B cell (primary cell): ENCODE measurements at places on chromosomes 5 and 9.
A peak's percentile ranks its signal among the peaks of the same experiment; 100 is the strongest.

GRCh38 chr5:5430136-5430535, 7.7 kb downstream of the ICE1 start:
- no peak overlapping the region for H3K4me3 ChIP-seq
- no peaks in the 10 kb centered on the region for H3K27me3 ChIP-seq
- H3K4me1 ChIP-seq = no peaks in the 10 kb centered on the region
- DNase-seq = no peak
- no peak overlapping the region for H3K27ac ChIP-seq

DNA sequence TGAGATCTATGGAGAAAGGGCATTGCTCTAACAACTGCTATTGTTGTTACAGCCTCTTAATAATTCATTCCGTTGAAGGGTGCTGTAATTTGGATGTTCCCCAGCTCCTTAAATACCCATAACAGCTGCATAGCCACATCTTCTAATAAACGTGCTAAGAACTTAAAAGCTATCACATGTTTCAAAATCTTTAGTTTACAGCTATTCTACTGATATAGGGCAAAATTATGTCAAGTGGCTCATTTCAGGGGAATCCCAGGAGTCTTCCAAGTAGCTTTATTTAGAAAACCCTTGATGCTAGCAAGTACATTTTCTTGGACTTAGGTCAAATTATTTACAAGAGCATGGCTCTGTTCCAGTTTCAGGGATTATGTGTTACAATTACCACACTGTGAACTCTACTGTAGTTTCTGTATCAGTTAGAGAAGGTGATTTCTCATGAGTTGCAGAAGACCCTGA, 990.4 kb upstream of the ACO1 start:
- no peaks in the 10 kb centered on the region for H3K27me3 ChIP-seq
- H3K36me3 ChIP-seq = no peaks in the 10 kb centered on the region
- no peak overlapping the region for H3K4me3 ChIP-seq
- H3K4me1 ChIP-seq = no peaks in the 10 kb centered on the region
- H3K27ac ChIP-seq = no peak overlapping the region

GRCh38 chr9:116149844-116150243, 3.7 kb upstream of the PAPPA start:
- H3K36me3 ChIP-seq = no peaks in the 10 kb centered on the region
- H3K4me1 ChIP-seq = no peaks in the 10 kb centered on the region
- H3K4me3 ChIP-seq = no peak overlapping the region
- DNase-seq = no peak
- no peak overlapping the region for H3K27ac ChIP-seq
- peaks cover 2% of the 10 kb centered on the region for H3K27me3 ChIP-seq

- no peak overlapping the region for H3K4me3 ChIP-seq
- no peak overlapping the region for H3K27ac ChIP-seq
- no peaks in the 10 kb centered on the region for H3K36me3 ChIP-seq
- no peak for DNase-seq
- H3K4me1 ChIP-seq = no peaks in the 10 kb centered on the region
- no peaks in the 10 kb centered on the region for H3K27me3 ChIP-seq
Observed at GRCh38 chr5:130189961-130190360, 285.7 kb downstream of the CHSY3 start.

- H3K36me3 ChIP-seq = no peaks in the 10 kb centered on the region
- peaks cover 12% of the 10 kb centered on the region for H3K4me1 ChIP-seq
- H3K4me3 ChIP-seq = no peak overlapping the region
- H3K27ac ChIP-seq = no peak overlapping the region
- no peak for DNase-seq
- no peaks in the 10 kb centered on the region for H3K27me3 ChIP-seq
Observed at GRCh38 chr9:121272401-121272948, 4.5 kb downstream of the GSN start.

DNA sequence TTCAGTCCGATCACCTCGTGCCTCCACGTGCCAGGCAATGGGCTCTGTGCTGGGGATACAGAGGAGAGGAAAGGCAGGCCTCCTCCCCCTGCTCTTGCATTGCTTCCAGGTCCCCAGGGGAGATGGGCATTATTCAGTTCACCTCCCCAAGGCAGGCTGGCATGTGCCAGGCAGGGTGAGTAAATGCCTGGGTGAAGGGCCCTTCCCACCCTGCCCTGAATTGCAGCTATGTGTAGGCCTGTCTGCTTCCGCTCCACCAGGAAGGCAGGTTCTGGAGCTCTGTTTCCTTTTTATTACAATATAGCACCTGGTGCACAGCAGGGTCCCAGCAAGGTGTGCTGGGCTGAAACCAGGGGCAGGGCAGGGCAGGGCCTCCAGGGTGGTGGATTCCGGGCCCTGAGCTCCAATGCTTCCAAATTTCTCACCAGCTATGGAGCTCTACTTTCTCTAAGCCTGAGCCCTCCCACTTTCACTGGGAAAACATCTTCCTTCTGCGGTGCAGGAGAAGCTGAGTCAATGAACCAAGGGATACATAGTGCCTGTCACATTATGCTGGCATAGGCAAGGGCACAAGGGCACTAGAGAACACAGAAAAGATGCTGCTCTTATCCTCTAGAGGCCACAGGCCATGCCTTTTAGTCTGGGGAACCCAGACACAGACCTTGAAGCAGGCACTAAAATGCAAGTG, 42.0 kb downstream of the SHB start:
- H3K36me3 ChIP-seq = no peaks in the 10 kb centered on the region
- H3K4me3 ChIP-seq = no peak overlapping the region
- peaks cover 5% of the 10 kb centered on the region for H3K4me1 ChIP-seq
- no peaks in the 10 kb centered on the region for H3K27me3 ChIP-seq

DNA sequence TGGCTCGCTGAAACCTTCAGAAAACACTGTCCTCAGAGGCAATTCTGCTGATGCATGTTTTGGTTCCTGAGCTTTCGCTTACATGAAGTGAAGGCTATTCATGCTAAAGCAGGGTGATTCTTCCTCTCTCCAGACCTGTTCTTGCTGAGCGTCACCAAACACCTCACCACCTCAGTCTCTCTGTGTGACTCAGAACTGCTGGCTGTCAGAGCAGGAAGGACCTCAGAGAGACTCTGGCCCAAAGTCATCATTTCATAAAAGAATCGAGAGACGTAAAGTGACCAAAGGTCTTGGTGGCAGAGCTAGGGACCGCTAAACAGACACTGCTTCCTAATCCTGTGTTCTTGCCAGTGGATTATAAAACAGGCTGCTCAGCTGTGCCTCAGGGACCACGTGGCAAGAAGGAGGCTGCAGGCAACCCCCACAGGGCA, 73.8 kb downstream of the LHFPL2 start:
- no peaks in the 10 kb centered on the region for H3K36me3 ChIP-seq
- no peak overlapping the region for H3K27ac ChIP-seq
- peak; percentile 22 for DNase-seq
- H3K4me1 ChIP-seq = peaks cover 22% of the 10 kb centered on the region
- no peaks in the 10 kb centered on the region for H3K27me3 ChIP-seq

DNA sequence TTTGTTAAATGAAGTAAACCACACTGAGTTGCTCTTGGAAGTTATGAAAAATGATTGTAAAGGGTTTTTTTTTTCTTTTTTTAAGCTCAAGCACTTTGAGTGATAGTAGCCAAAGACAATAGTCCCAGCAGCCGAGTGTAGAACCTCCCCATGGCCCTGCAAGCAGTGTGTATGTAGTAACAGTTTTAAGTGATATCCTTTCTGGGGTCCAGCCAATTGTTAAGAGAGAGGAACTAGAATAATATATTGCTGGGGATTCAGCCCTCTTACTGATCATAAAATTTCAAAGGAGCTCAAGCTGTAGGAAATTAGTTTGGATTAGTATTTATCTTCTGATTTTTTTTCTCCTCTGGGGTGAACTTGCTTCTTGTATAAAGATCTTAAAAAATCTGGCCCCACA, 43.2 kb downstream of the NPR3 start:
- no peak for DNase-seq
- no peak overlapping the region for H3K27ac ChIP-seq
- no peaks in the 10 kb centered on the region for H3K27me3 ChIP-seq
- no peak overlapping the region for H3K4me3 ChIP-seq

- no peaks in the 10 kb centered on the region for H3K4me1 ChIP-seq
- DNase-seq = no peak
- no peaks in the 10 kb centered on the region for H3K27me3 ChIP-seq
- no peak overlapping the region for H3K4me3 ChIP-seq
- no peaks in the 10 kb centered on the region for H3K36me3 ChIP-seq
Observed at GRCh38 chr9:89225991-89226471, 47.4 kb upstream of the SHC3 start.

GRCh38 chr5:115393239-115393638, 96.8 kb upstream of the CCDC112 start:
- no peaks in the 10 kb centered on the region for H3K4me1 ChIP-seq
- H3K4me3 ChIP-seq = no peak overlapping the region
- H3K27ac ChIP-seq = no peak overlapping the region
- no peak for DNase-seq

DNA sequence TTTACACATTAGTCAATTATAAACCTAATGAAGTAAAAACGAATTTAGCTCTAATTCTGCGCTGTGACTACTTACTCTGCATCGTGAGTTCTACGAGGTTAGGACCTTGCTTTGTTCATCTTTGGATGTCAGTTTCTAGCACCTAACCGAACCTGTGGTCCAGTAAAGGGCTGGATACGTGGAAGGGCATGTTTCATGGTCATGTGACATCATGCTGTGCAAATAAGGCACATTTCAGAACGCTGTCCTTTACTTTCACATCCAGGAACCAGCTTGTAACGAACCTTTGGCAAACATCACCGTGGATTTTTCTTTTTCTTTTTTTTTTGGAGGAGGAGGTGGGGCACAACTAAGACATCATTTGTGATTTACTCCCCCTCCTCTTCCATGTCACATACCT, 15.0 kb downstream of the BASP1 start:
- H3K4me3 ChIP-seq = no peak overlapping the region
- H3K27me3 ChIP-seq = no peaks in the 10 kb centered on the region
- H3K36me3 ChIP-seq = peaks cover 3% of the 10 kb centered on the region
- H3K27ac ChIP-seq = peak overlapping the region; percentile 12
- H3K4me1 ChIP-seq = peaks cover 39% of the 10 kb centered on the region

GRCh38 chr5:18393565-18394442, 759.5 kb downstream of the TAF11L14 start:
- no peak overlapping the region for H3K4me3 ChIP-seq
- no peaks in the 10 kb centered on the region for H3K27me3 ChIP-seq
- H3K36me3 ChIP-seq = no peaks in the 10 kb centered on the region
- H3K4me1 ChIP-seq = no peaks in the 10 kb centered on the region

DNA sequence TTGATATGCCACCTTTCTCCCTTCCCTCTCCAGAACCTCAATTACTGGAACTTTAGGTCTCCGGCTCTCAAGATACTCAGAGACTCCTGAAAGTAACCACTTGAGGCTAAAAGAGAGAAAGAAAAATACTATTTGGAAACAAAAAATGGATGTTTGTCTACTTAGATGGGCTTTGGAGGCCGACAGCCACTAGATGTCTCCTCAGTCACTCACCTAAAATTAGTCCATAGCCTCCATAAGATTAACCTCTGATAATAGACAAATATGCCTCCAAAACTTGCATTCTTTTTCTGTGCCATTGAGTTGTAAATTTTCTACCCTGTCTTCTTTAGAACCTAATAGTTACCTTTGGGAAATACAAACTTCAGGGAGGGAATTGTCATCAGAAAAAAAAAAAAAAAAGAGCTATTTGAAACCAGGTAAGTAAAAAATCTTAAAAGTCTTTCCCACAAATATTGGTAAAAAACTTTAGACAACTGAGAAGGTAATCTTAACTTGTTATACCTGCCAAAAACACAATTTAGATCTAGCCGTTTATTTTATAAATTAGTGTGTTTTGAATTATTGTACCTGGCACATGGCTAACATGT, 11.2 kb upstream of the PCDH1 start:
- no peaks in the 10 kb centered on the region for H3K36me3 ChIP-seq
- no peaks in the 10 kb centered on the region for H3K4me1 ChIP-seq
- peaks cover 8% of the 10 kb centered on the region for H3K27me3 ChIP-seq
- DNase-seq = no peak

- no peak overlapping the region for H3K27ac ChIP-seq
- H3K4me1 ChIP-seq = peaks cover 16% of the 10 kb centered on the region
- H3K27me3 ChIP-seq = no peaks in the 10 kb centered on the region
- H3K36me3 ChIP-seq = no peaks in the 10 kb centered on the region
- H3K4me3 ChIP-seq = no peak overlapping the region
- DNase-seq = no peak
Observed at GRCh38 chr5:125148076-125148475, 401.6 kb upstream of the ZNF608 start.

- H3K4me3 ChIP-seq = no peak overlapping the region
- H3K27ac ChIP-seq = no peak overlapping the region
- DNase-seq = peak; percentile 4
- no peaks in the 10 kb centered on the region for H3K27me3 ChIP-seq
- H3K36me3 ChIP-seq = no peaks in the 10 kb centered on the region
Observed at GRCh38 chr5:1657161-1657741, 133.5 kb upstream of the LPCAT1 start.

DNA sequence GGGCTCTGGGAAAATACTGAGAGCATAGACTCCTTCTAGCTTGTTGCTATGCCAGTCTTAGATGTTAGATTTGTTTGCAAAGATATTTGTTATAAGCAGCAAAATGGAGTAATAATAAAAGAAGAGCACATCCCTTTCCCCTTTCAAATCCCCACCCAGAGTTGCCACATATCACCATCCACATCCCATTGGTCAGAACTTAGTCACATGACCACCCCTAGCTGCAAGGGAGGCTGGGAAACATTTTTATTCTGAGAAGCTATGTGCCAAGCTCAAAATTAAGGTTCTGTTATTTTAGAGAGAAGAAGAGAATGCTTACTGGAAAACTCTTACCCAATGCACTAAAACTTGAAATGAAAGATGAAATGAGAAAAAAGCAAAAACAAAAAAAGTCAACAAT, 193.9 kb upstream of the MVB12B start:
- DNase-seq = no peak
- no peak overlapping the region for H3K27ac ChIP-seq
- H3K4me1 ChIP-seq = no peaks in the 10 kb centered on the region
- no peaks in the 10 kb centered on the region for H3K27me3 ChIP-seq
- no peak overlapping the region for H3K4me3 ChIP-seq

DNA sequence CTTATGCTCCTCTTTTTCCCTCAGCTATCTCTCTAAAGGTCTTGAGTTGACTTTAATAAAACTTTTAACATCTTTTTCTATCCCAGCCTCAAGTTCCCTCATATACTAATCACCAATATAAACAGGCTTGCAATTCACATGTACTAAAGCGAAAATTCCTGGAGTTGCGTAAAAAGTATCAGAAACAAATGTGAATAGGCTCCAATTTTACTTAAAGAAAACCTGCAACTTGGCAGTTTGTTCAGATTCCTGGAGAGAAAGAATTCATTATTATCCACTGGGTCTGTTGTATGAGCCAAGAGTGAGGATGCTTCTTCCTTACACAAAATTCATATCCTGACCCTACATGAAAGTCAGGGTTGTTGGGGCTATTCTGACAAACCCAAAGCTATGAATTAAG, 384.2 kb downstream of the DTWD2 start:
- H3K36me3 ChIP-seq = no peaks in the 10 kb centered on the region
- H3K27me3 ChIP-seq = no peaks in the 10 kb centered on the region
- H3K4me3 ChIP-seq = no peak overlapping the region
- DNase-seq = no peak
- no peak overlapping the region for H3K27ac ChIP-seq
- H3K4me1 ChIP-seq = no peaks in the 10 kb centered on the region

- H3K36me3 ChIP-seq = no peaks in the 10 kb centered on the region
- DNase-seq = no peak
- no peak overlapping the region for H3K27ac ChIP-seq
- H3K27me3 ChIP-seq = no peaks in the 10 kb centered on the region
- H3K4me1 ChIP-seq = no peaks in the 10 kb centered on the region
- H3K4me3 ChIP-seq = no peak overlapping the region
Observed at GRCh38 chr9:90502134-90502533, 140.5 kb downstream of the DIRAS2 start.
